GM12865 (cell line): ENCODE measurements at places on chromosomes 4 and X.
A peak's percentile ranks its signal among the peaks of the same experiment; 100 is the strongest.

DNA sequence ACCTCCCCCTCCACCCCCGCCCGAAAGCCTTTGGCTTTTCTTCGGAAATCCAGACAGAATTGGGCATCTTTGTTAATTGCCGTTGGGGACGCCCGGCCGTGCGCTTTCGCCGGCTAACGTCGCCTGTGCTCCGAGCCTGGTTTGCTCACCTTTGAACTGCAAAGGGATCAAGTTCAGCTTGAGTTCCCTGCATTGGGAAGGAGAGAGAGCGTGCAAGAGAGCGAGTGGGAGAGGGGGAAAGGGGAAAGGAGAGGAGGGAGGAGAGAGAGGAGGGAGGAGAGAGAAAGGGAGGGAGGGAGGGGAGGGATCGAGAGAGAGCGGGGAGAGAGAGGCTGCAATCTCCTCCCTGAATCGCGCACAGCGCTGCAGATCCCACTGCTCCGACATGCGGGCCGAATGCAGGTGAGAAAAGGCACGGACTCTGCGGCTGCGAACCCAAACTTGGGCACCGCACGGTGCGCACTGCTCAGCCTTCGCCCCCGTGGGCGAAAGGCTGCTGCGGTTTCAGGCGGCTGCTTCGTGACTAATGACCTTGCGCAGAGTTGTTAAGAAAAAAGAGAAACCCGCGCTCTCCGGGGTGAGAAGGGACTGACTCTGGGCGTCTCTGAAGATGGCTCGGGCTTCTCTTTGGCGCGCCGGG lies at the start of gene PCDH7:
TSS of gene PCDH7 (plus strand) at position 349 of the 640 bp plus-strand sequence. CDS start 1,054 bp downstream, outside the sequence.
- DNase-seq = no peak

GRCh38 chrX:51694254-51694653 lies 11.6 kb upstream of the CENPVL2 start:
- DNase-seq = no peak

- DNase-seq = no peak
Measured at GRCh38 chr4:13537011-13537831, 7.1 kb downstream of the NKX3-2 start.

DNA sequence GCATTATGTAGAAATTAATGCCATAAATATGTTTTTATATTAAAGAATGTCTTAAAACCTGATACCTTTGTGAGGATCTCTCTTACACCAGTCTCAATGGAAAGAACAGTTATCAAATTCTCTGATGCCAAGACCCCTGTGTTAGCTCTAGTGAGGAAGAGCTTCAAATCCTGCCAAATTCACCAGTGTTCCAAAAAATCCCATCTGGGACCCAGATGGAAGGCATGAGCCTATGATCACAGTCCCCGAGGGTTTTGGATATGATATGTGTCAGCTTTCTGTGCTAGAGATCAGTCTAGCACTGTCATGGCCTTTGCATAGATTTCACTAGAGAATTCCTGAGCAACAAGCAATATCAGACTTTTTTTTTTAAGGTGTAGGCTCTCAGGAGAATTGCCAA lies 412.1 kb downstream of the UBE2NL start:
- no peak for DNase-seq

GRCh38 chr4:180098586-180098985 lies 2144.6 kb upstream of the TENM3 start:
- DNase-seq = no peak

DNA sequence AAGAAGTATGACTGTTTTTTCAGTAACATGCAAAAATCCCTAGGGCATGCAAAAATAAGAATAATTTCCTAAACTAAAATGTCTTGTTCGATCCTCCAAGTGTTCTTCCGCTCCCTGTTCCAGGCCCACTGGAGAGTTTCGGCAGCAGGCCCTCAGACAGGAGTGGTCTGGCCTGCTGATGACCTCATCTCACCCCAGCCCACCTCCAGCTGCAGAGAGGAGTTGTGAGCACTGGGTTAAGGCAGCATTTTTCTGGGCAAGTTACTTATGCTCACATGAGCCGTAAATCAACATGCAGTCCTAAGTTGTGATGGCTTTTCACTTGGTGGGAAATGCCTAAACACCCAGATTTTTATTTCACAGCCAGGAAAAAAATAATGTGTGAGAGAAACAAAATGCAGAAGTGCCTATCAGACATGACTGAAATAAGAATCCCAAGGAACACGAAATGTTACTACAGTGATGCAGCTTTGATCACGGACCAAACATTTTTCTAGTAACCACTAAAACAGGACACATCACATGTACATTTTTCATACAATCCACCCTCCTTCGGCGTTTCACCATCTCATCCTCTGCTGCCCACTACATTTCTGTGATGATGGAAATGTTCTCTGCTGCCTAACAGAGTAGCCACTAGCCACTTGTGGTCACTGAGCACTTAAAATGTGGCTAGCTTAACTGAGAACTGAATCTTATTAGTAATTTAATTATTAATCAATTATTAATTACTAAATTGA lies 153.3 kb upstream of the TBL1X start:
- DNase-seq = no peak

- DNase-seq = no peak
Measured at GRCh38 chr4:5134620-5135019, 83.3 kb downstream of the STK32B start.

- DNase-seq = no peak
Measured at GRCh38 chr4:180465364-180465763, 1777.8 kb upstream of the TENM3 start.

DNA sequence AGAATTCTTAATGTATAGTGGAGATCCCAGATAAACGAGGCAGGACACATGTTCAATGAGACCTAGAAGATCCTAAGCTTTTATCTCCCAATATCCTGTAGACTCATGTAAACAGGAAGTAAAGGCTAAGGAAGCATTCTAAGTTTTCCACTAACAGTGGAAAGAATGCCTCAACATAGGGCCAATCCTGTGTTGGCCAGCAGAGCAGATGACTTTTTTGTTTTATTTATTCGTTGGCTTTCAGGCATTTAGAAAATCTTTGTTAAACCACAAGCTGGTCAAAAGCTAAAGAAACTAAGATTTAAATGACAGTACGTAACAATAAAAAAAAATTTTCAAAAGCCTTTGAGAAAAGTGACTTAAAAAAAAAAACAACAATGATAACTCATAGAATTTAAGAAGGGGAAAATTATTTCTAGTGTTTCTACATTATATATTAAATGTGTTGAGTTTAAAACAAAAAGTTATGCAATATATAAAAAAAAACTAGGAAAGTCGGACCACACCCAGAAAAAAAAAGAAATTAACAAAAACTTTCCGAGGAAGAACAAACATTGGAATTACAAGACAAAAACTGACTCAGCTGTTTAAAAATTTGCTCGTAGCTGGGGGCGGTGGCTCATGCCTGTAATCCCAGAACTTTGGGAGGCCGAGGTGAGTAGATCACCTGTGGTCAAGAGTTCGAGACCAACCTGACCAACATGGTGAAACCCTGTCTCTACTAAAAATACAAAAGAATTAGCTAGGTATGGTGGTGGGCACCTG lies 759.3 kb downstream of the FSTL5 start:
- no peak for DNase-seq

GRCh38 chrX:14013054-14013453 lies 16.6 kb downstream of the GEMIN8 start:
- no peak for DNase-seq

DNA sequence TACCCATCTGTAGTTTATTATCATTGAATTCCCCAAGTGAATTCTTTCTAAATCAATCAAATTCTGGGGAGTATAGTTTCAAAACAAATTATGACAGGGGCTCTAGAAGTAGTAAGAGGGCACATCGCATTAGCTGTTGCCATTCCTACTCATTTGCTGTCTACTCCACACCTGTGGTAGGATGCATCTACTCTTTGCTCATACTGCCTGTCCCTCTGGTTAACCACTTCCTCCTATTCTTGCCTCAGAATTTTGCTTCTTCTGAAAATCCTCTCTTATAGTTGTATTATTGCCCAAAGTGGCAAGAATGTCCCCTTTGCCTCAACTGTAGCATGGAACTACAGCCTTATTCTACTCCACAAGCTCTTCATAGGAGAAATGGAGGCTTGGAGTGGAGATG lies 12.7 kb upstream of the DGKK start:
- no peak for DNase-seq

- no peak for DNase-seq
Measured at GRCh38 chrX:109954955-109955354, 48.0 kb upstream of the TMEM164 start.

GRCh38 chr4:147287588-147287890 lies 193.4 kb upstream of the EDNRA start:
- DNase-seq = no peak

- no peak for DNase-seq
Measured at GRCh38 chr4:107036584-107037198, 578 bp upstream of the DKK2 start.

GRCh38 chr4:118282692-118283091 lies 70.1 kb downstream of the PRSS12 start:
- DNase-seq = peak; percentile 18

- no peak for DNase-seq
Measured at GRCh38 chrX:1139185-1139500, 73.3 kb downstream of the CRLF2 start.

GRCh38 chr4:116092961-116093360 lies 979.5 kb upstream of the NDST4 start:
- DNase-seq = no peak

DNA sequence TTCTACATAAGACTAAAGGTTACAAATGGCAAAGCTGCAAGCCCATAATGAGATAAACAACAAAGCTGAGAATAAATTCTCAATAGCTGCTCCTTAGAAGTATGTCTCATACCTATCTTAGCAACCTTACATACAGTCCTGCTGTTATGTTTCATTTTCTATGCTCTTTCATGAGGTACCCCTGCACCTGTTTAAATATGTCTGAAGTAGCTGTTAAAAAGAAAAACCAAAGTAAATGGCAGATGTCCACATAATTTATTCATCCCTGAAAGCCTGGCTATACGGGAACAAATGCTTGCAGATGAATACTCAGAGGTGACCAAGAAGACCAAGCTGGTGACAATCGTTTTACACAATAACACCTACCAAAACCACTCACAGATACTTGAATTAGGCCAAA lies 22.5 kb downstream of the PPA2 start:
- DNase-seq = no peak

DNA sequence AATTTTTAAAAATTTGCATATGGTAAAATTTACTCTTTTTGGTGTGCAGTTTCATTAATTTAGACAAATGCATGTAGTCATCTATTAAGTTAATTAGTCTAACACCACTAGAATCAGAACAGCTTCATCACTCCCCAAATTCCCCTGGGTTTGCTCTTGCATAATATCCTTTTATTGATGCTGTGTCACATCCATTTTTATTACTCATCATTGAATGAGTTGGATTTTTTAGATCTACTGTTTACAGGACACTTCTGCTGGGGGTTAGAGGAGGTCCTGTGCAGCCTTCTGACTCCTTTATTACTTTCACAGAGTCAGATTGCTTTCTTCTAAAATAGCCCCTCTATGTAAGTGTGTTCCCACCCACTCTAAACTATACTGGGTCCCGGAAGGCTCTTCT lies 65.9 kb downstream of the MTHFD2L start:
- no peak for DNase-seq

DNA sequence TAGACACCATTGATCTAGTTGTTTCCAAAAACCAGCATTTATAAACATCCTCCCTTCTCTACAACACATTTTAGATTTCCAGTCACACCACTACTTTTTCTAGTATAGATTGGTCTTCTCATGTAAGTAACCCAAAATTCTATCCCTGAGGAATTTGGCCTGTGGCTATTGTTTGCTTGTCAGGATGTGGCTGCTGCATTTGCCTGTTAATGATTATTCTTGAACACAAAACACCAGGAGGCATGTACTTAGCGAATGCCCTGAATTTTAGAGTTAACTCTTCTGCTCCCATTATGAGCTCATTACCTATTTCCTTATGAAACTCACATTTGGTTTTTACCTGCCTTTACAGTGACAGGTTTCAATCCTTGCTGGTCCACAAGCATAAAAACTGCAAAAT lies 102.0 kb upstream of the FSTL5 start:
- no peak for DNase-seq

- DNase-seq = peak; percentile 25
Measured at GRCh38 chrX:12080265-12080664, 58.0 kb upstream of the FRMPD4 start.

- DNase-seq = peak; percentile 26
Measured at GRCh38 chrX:76148041-76148665, 24.7 kb upstream of the PBDC1 start.

- DNase-seq = peak; percentile 34
Measured at GRCh38 chrX:119273420-119274192, 37.5 kb downstream of the PGRMC1 start.

DNA sequence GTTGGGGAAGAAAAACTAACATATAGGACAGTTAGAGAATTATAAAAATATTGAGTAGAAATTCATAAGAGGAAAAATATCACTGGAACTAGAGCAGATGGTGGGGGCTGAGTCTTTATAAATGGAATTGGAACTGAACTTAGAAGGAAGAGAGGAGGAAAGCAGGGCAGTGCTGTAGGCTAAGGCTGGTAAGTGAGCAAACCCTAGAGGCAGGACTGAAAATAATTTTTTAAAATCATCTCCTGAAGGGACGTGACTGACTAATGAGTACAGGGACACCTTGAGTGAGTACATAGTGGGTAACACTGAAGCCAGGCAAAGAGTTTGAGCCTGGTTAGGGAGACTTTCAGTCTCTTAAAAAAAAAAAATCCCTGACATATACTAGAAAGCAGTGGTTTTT lies 63.3 kb downstream of the GALNT7 start:
- DNase-seq = peak; percentile 14

GRCh38 chr4:52600275-52600674 lies 58.8 kb downstream of the USP46 start:
- DNase-seq = no peak

GRCh38 chrX:149491812-149492211 lies 13.3 kb downstream of the IDS start:
- DNase-seq = no peak

DNA sequence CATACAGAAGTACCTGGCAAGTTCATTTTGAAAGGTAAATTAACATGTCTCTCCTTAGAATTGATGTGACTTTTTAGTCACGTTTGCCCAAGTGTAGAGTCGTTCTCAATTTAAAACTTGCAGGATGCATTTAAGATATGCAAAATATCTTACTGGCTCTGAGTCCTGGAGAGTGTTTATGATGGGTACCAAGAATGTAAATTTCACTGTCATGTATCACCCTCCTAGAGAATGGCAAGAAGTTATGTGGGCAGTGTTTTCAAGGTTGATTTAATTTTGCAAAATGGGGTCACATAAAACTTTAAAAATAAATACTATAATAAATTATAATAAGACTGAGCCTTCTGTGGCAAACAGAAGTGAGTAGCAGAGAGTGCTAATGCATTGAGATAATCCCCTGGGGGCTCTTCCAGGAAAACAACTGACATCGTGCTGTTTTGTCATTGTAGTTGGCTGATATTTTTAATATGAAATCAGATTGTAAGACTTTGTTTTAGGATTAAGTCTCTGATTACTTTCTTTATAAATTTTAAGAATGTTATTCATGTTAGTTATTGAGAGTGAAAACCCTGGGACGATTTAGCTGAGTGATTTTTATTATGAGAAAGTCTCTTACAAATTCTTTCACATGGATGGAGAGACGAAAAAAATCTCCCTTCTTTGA lies 103.0 kb downstream of the AFF1 start:
- no peak for DNase-seq
